SK-N-MC (cell line): ENCODE measurements at places on chromosomes 1 and 21.
A peak's percentile ranks its signal among the peaks of the same experiment; 100 is the strongest.

DNA sequence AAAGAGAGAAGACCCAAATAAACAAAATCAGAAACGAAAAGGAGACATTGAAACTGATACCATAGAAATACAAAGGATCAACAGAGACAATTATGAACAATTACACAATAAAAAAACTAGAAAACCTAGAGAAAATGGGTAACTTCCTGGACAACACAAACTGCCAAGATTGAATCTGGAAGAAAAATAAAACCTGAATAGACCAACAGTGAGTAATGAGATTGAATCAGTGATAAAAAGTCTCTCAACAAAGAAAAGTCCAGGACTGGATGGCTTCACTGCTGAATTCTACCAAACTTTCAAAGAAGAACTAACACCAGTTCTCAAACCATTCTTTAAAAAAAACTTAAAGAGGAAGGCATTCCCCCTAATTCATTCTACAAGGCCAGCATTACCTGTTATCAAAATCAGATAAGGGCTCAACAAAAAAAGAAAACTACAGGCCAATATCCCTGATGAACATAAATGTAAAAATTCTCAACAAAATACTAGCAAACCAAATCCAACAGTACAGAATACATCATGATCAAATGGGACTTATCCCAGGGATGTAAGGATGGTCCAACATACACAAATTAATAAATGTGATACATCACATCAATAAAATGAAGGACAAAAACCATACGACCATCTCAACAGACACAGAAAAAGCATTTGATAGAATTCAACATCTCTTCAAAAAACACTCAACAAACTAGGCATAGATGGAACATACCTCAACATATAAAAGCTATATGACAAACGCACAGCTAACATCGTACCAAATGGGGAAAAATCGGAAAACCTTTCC lies 119.9 kb downstream of the ACBD6 start:
- DNase-seq = no peak

GRCh38 chr1:233081735-233082134 lies 131.3 kb downstream of the NTPCR start:
- DNase-seq = no peak

GRCh38 chr1:32204943-32205361 lies 519 bp upstream of the IQCC start:
- no peak for DNase-seq

GRCh38 chr21:38577887-38578286 lies 79.6 kb upstream of the ERG start:
- DNase-seq = no peak

GRCh38 chr1:3668585-3669300 lies 16.4 kb downstream of the TP73 start:
- no peak for DNase-seq

- DNase-seq = no peak
Observed at GRCh38 chr1:23492132-23492720, 8.2 kb upstream of the ASAP3 start.

DNA sequence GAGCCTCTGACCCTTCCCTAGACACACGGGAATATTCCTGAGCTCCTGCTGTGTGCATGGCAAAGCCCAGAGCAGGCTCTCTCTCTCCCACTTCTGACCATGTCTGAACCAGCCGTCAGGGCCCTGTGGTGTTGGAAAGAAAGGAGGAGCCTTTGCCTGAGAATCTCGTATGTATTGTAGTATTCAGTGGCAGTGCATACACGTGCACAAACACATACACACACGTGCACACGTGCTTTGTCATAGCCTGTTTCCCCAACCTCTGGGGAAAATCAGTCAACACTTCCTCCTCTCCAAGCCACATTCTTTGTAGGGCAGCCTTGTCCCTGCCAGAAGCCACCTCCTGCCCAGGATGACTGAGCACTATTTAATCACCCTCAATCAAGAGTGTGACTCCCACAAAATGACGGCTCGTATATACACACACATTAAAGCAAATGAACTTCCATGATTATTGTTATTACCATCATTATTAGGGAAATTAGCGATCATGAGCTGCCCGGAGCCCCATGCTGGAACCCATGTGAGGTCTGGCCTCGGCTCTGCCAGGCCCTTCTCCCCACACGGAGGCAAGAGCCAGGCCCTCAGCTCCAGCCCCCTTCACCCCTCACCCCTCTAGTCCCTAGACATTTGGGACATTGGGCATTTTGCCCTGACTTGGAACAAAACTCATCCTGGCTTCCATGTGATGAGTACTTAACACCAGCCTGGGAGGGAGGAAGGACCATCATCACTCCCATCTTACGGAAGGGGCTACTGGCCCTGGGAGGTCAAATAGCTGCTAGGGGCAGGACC lies 331.9 kb downstream of the NPHP4 start:
- DNase-seq = no peak

DNA sequence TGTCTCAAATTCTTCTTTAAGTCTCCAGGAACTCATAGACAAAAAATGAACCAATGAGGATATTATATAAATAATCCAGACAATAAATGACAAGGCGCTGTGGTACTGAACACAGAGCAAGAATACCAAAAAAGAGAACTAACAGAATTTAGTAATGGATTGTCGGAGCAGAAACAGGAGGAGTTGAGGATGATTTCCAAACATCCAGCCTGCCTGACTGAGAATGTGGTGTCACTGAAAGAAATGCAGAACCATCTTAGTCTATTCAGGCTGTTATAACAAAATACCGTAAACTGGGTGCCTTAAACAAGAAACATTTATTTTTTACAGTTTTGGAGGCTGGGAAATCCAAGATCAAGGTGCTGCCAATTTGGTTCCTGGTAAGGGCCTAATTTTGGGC lies 79.7 kb downstream of the RGS2 start:
- DNase-seq = no peak

GRCh38 chr1:20110679-20111078 lies 8.7 kb downstream of the PLA2G2D start:
- DNase-seq = no peak

GRCh38 chr21:26115305-26115704 lies 55.3 kb downstream of the APP start:
- DNase-seq = no peak

- no peak for DNase-seq
Observed at GRCh38 chr1:220775240-220775853, 11.4 kb upstream of the MTARC1 start.

GRCh38 chr1:176440176-176440575 lies 22.8 kb upstream of the PAPPA2 start:
- no peak for DNase-seq

GRCh38 chr1:78651241-78651640 lies 1.6 kb downstream of the IFI44 start:
- peak; percentile 51 for DNase-seq

DNA sequence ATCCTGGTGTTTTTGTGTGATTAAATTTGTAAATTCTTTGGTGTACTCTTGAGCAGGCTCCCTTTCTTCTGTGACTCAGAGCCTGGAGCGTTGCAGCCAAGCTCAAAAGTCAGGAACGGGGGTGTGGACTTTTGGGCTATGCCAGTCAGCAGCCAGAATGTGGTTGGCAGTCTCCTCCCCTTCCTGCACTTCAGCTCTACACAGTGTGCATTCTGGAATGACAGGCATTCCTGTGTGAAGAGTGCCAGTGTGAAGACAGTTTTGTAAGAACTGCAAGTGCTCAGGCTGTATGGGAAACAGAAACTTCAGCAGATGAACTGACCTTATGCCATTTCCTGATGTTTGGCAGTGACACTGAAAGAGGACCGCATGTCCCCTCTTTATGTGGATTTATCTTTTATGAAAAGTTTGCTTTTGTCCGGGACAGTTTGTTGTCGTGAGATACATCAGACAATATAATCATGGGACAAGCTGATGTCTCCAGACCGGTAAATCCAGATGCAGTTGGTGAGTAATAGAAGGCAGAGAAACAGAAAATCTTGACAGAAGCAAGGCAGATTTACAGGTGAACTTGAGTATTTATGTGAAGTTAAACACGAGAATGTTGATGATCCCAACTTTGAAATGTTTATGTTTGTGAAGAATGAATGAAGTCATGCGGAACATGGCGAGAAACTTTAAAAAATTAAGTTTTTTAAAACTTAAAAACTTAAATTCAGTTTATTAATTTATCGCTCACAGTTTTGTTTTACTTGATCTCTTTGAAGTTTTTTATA lies 67.7 kb upstream of the RCC1 start:
- DNase-seq = peak; percentile 86
